ENCODE measurements at places on chromosomes 6 and 20.

DNA sequence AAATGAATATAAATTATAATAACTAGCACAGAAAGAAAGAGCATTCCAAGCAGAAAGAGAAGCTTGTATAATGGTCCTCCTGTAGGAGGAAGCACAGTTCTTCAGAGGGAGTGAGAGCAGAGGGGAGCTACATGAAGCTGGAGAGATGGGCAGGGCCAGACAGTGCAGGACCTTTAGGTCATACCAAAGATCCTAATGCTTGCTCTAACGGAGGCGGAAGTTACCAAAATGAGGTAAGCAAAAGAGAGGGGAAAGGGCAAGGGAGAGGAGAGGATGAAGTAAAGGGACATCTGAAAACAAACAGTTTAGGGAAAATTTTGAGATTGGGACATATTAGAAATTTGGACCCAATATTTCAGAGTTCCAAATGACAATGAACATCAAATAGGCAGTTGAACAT, 50.2 kb downstream of the HBS1L start:
- no peak for DNase-seq

DNA sequence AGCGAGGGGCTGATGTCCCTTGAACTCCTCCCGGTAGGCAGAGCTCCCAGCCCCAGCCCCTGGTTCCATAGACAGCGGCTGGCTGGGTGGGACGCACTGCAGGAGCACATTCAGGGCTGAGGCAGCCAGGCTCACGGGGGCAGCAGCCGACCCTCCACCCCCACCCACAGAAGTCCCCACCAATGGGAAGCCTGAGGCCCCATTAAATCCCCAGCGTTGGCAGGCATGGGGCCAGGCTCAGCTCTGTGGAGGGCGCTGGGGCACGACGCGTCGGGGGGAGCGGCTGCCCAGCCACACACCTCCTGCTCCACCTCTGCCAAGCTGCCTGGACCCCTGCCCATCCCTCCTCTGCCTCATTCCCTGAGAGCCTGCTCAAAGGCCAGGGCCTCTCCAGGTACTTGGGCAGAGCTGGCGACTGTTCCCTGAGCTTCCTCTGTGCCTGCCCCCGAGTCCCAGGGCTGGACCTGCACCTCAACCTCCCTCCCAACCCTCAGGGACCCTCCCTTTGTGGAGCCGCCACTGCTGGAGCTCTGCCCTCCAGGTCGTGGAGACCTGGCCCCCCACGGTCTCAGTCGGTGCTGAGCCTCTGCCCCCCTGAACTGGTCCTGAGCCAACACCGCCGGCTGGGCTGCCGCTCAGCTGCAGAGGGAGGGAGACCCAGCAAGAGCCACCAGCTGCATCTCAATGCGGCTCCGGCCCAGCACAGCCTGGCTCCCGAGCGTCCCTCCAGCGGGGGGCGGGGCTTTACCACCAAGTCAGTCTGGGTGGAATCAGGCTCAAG, 9.1 kb downstream of the CHRNA4 start:
- DNase-seq = no peak

GRCh38 chr6:79971193-79971592, 23.8 kb upstream of the ELOVL4 start:
- DNase-seq = no peak

DNA sequence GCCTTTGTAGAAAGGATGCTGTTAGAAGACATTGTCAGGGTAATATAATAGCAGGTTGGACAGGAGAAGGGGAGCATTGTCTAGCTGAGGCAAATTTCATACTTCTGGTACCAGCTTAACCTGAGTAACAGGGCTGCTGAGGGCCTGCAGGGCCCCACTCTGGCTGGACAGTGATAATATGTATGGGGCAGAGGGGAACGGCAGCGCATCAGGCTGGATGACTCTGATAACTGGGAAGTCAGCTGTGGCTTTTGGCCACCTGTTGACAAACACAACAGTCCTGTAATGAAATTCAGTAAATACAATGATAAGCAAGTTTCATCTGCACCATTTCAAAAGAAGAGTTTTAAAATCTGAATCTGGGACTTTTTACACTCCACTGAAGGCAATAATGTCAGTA, 259.9 kb upstream of the CNR1 start:
- no peak for DNase-seq

DNA sequence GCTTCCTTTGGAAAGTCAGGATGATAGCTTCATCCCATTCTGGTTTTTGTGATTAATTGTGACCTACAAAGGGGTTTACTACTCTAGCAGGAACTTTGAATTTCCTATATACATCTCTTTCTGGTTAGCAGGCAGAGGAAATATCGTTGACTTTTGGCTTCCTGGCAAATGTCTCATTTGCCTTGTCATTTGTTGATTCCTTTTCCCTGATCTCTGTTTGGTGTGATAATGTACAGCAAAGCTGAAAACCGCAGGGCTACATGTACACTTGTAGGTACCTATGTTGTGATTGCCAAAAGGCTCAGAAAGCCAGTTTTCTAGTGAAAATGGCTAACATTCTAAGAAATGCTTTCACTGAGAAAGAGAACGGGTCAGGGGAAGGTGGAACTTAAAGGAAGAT, 44.3 kb downstream of the TOP1 start:
- no peak for DNase-seq

DNA sequence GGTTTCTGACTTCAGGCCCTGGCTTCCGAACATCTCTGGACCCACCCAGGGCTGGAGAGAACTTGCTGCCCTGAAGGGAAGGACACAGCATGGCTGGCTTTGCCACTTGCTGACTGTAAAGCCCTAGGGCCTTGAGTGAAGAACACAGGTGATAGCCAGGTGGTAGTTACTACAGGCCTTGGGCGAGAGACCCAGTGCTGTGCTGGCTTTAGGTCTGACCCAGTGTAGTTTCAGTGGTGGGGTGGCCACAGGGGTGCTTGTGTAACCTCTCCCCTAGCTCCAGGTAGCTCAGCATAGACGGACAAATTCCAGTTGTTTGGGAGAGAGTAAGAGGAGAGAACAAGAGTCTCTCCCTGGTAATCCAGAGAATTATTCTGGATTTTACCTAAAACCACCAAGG, 27.1 kb downstream of the NCOA6 start:
- DNase-seq = no peak

GRCh38 chr20:507006-507758, 36.4 kb downstream of the CSNK2A1 start:
- DNase-seq = no peak

GRCh38 chr6:120055071-120055470, 705.5 kb upstream of the MAN1A1 start:
- DNase-seq = no peak

GRCh38 chr6:151493804-151494234, at the start of gene CCDC170:
Gene CCDC170, plus strand, starts transcription at chr6:151494017. Its CDS starts 112 bp downstream, at chr6:151494129.
- peak; percentile 89 for DNase-seq

- DNase-seq = no peak
These were observed 193.4 kb upstream of the PREP start for GRCh38 chr6:105596284-105596755.
